ENCODE measurements at places on chromosomes 5 and 9. TPM values are rescaled to one million over a fixed set of nuclear protein-coding genes. Genes with fewer than 3 reads are reported as not detected.

DNA sequence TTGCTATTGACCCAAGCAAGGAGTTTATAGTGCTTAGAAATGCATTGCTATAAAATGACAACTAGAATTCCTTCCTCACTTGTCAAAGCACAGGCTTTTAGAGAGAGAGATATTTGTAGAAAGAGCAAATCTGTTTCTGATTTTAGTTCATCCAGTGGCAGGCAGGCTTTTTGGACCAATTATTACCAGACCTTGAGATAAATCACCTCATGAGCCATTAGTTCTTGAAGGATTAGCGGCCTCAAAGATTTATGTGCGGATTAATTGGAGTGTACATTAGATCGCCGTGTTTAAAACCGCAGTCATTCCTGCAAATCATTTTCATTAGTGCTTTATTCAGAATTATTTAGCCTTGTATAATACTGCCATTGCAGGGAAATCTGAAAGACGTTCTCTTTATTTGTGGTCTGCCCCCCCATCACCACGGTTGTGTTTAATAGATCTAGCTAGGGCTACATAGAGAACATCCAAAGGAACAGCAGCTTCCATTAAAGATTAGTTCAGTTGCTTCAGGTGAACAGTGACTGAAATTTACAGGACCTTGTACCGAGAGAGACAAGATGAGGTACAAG, 28.8 kb upstream of the TJP2 start:
- no peak for DNase-seq
- no peaks in the 10 kb centered on the region for H3K27me3 ChIP-seq
- no peaks in the 10 kb centered on the region for H3K4me1 ChIP-seq
- no peak overlapping the region for H3K27ac ChIP-seq
- no peak overlapping the region for H3K4me3 ChIP-seq
- no peaks in the 10 kb centered on the region for H3K36me3 ChIP-seq

GRCh38 chr9:77883846-77884771, 147.5 kb downstream of the GNAQ start:
- no peaks in the 10 kb centered on the region for H3K27me3 ChIP-seq
- 0 out of 2 replicates have a peak, but pooled peaks cover 6% of the 10 kb centered on the region for H3K4me1 ChIP-seq
- H3K27ac ChIP-seq: no peak overlapping the region
- H3K36me3 ChIP-seq: no peaks in the 10 kb centered on the region

- no peak overlapping the region for H3K4me3 ChIP-seq
- no peak overlapping the region for H3K27ac ChIP-seq
- H3K27me3 ChIP-seq: no peaks in the 10 kb centered on the region
- H3K4me1 ChIP-seq: no peaks in the 10 kb centered on the region
Observed at GRCh38 chr5:116759860-116760640, 185.4 kb upstream of the SEMA6A start.

DNA sequence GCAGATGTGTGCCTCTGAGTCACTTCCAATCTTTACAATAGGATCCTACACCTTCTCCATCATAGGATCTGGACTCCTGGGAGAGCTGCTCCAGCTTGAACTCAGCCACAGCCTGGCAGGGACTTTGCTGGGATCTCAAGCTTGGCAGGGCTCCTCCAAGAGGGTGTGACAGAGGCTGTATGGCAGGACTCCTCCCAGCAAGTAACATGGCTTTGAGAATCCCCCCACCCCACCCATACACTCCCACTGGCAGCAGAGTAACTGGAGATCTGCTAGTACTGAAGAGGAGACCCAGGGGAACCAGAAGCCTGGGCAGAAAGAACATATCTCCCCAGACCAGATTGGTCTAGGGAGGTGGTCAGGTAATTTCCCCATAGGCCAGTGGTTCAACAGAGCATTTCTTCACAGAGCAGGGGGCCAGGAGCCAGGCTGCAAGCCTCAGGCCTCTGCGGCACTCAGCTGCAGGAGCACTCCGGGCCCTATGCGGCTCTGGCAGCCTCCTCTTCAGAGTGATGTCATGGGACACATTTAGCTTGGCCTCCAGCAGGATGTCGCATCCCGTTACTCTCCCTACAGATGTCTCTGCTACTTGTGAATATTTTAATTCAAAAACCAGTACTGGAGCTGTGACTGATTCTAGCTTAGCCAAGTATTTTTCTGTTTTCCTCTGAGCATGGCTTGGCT, 1.7 kb upstream of the ACSL6 start:
- no peak overlapping the region for H3K27ac ChIP-seq
- H3K4me3 ChIP-seq: no peak overlapping the region
- H3K4me1 ChIP-seq: no peaks in the 10 kb centered on the region
- H3K27me3 ChIP-seq: no peaks in the 10 kb centered on the region

DNA sequence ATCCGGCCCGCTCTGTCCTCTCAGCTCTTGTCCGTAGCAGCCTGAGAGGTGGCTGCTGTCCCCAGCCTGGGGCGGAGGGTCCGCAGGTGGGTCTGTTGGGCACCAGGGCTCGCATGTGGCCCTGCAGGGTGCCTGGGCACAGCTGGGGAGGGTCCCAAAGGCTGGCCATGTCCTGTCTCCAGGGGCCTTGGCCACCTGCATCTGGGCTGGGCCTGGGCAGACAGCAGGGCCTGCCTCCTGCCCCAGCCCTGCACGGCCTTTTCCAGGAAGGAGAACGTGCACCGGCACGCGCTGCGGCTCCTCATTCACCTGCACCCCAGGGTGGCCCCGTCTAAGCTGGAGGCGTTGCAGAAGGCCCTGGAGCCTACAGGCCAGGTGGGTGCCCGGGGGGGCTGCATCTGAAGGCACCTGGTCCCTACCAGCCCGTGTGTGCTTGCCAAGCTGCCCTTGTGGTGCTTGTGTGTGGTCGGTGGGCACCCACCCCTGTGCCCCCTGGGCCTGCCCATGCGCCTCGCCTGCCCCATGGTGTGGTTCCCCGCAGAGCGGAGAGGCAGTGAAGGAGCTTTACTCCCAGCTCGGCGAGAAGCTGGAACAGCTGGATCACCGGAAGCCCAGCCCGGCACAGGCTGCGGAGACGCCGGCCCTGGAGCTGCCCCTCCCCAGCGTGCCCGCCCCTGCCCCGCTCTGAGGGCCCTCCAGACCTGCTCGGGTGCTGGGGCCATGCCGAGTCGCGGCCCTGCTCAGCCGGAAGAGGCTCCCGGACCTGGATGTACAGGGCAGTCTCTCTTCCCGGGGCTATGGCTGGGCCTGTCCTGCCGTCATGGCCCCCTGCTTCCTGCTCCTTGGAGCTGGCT, 5.1 kb upstream of the TOR4A start:
- DNase-seq: peak; percentile 33
- H3K27ac ChIP-seq: no peak overlapping the region
- H3K36me3 ChIP-seq: peaks cover 1% of the 10 kb centered on the region

Gene RNF183
- total RNA-seq: 1.5 TPM

Gene FBXL7
- not detected for total RNA-seq

- H3K27ac ChIP-seq: peak overlapping the region; percentile 51
- H3K27me3 ChIP-seq: no peaks in the 10 kb centered on the region
- no peak overlapping the region for H3K4me3 ChIP-seq
- no peak for DNase-seq
- no peaks in the 10 kb centered on the region for H3K4me1 ChIP-seq
- peaks cover 1% of the 10 kb centered on the region for H3K36me3 ChIP-seq
Observed at GRCh38 chr5:143206196-143207053, 197.1 kb downstream of the NR3C1 start.

Measured in Caco-2 (cell line).